ENCODE measurements at places on chromosomes 3 and 15. TPM values are rescaled to one million over a fixed set of nuclear protein-coding genes. Genes with fewer than 3 reads are reported as not detected.

The KBTBD13 gene
- total RNA-seq = 9.4 TPM

GRCh38 chr3:12705981-12706380, 42.1 kb upstream of the RAF1 start:
- DNase-seq = no peak

DNA sequence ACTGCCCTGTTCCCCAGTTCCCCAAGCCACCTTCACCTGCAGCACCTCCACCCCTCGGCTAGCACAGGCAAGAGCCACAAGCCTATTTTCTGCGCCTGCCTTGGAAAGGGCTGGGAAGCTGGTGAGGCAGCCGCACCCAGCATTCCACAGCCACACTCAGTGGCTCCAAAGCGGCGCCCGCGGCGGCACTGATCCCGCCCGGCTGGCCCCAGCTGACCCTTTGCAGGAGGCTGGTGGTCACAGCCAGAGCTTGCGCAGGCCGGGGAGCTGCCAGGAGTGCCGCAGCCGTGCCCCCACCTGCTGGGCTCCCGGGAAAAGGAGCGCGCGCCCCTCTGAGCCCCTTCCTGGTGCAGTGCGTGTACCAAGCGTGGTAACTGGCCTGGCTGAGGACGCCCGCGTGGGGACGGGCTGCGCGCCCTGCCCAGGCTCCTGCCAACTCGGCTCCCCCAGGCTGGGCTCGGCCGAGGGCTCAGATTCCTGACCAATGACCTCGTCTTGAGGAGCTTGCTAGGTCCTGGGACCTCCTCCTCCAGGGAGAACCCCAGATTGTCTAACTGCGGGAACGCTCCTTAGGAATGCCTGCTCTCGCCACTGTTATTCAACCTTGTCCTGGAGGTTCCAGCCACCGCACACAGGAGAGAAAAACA, 13.3 kb downstream of the GRAMD2A start:
- DNase-seq = no peak

DNA sequence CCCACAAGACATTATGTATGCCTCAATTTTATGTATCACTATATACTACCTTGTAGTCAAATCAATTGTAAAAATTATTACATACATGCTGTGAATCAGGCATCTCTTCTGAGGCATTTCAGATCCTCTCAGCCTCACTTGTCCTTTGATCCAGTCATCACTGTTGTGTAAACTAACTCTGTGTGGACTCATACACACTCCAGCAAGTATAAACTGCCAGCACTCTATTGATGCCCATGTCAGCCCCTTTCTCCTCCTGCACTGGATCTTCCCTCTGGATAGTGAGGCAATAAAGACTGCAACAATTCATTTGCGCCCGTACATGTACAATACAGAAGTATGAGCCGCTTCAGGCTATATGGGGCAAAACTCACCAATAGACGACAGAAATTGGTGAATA, 364.7 kb upstream of the TGFBR2 start:
- no peak for DNase-seq

The DPPA4 gene
- total RNA-seq = not detected

DNA sequence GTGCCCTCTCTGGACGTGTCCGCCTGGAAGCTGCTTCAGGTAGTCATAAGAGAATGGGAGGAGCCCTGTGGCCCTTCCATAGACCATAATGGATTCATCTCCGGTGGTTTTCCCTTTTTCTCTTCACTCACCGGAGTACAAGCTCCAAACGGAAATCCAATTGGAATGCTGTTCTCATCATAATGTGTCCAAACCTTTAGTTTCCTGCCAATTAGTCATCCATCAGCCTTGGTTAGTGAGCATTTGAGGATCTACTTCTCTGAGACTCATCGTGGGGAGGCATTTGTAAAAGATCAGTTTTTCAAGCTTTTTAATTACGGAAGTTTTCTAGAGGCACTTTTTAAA, 34.9 kb downstream of the ABHD2 start:
- no peak for DNase-seq
